ENCODE measurements at places on chromosomes 13 and 19.

DNA sequence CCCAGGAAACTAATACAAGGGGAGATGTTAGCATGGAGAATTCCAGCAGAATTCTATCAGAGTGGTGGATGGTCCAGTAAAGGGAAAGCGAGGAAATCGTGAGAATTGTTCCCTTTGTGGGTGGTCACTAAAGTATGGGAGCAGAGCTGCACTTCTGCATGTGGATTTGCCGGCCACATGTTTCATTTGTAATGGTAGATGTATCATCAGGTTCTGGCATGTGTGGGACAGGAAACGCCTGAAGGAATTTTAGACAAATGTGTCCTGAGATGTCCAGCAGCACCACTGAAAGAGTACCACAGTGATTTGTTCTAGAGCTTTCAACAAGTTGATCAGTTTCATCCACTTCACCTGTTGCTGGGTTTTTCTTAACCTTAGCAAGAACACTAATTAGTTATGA, 308.4 kb downstream of the SHISA2 start:
- DNase-seq = no peak

GRCh38 chr19:38539751-38540150, 78.0 kb downstream of the MAP4K1 start:
- no peak for DNase-seq

DNA sequence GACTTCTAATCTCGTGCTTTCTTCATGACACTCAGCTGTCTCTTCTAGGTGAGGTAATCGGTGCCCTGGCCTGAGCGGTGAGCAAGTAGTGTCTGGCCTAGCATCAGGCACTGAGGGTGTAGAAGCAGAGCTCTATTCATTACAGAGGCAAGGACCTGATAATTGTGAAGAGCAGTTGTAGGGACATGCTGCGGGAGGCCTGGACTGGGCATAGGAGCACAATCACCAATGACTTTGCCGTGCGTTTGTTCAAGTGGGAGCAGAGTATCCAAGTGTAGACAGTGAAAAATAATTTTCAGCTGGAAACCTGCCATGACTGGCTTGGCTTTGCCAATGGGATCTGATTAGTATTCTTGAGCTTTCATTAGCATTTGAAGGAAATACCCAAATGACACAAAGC, 32.1 kb upstream of the DCLK1 start:
- DNase-seq = no peak

DNA sequence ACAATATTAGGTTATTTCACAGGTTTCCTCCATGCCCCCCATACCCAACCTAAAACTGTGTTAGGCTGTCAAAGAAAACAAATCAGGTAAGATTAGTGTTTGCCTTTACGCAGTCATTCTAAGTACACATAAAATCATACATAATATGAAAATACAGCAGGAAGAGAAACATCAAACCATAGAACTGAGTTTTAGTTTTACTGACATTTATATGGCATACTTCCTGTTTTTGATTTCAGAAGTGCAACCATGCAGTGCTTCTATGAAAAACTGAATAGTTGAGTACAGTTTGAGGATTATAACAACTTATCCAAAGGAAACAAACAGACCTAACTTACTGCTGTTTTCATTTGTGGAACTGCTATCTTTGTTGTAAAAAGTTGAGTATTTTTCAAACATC, 91.3 kb downstream of the KCNRG start:
- no peak for DNase-seq

DNA sequence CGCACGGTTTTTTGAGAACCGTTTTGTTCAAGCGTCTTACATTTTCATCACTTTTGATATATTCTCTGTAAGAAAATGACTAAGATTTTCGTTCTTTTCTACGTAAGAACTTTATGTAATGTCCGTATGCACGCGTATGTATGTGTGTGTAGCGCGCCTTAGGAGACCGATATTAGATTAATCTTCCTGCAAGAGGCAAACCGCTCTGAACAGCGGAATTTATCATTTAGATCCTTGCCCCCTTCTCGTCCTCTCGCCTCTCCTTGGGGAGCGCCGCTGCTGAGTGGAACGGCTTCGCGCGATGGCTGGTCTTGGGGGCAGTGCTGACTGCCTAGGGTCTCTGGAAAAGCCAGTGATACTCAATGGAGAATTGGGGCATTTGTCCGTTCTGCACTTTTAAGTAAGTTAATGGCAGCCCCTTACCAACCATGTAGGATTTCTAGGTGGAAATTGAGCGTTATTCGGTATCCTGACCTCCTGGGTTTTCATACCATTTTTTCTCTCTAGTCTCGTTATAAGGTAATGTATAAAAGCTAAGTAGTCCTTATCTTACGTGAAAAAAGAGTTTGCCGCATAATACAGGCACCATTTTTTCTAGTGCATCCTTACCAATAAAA, 4.7 kb downstream of the MAB21L1 start:
- DNase-seq = no peak

DNA sequence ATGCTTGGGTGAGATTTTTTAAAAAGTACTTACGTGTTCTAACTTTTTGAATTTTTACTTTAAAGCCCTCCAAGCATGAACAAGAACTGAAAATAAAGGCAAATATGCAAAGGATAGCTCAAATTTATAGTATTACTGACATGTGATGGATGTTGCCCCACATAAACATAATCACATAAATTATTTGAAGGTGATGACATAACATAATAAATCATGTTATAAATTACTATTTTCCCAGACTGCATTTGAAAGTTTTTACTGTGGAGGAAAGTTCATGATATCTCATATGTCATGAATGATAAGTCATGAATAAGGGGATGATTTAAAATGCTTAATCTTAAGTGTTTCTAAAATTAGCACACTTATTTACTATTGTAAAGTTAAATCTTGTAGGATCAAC, 705.7 kb upstream of the SLITRK1 start:
- DNase-seq = no peak

GRCh38 chr13:100836711-100837110, 162.1 kb upstream of the TMTC4 start:
- DNase-seq = no peak

DNA sequence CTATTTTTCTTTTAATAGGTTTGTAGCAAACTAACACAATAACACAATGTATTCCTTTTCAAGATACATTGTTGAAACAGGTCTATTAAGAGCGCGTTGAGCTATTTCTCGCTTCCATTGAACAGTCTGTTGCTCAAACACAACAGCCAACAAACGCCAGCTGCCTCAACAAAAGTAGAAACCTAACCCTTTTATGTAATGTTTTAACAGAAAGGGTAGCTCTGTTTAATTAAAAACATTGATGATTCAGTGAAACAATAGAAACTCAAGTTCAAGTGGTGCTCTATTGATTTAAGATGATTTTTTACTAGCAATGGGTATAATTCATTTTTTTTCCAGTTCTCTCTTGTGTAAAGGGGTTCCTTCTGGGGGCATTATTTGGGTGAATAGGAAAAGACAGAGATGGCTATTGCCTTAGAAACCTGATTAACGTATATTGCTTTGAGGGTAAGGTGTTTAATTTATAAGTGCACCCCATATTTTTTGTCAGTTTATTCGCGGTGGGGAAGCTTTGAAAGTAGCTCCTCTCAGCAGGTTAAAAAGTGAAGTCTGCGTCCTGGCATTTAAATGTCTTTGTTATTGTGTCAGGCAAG, 14.9 kb downstream of the ZIC2 start:
- DNase-seq = no peak
